ENCODE measurements at places on chromosomes 5 and 9. TPM values are rescaled to one million over a fixed set of nuclear protein-coding genes. Genes with fewer than 3 reads are reported as not detected.

The PCDHA1 gene
- not detected for total RNA-seq

The FAM153A gene
- total RNA-seq = not detected

The EGFLAM gene
- total RNA-seq = 1.1 TPM

The ALDH7A1 gene
- total RNA-seq = 85.5 TPM

The KIF4B gene
- not detected for total RNA-seq
